ENCODE measurements at places on chromosomes 2 and 18.

DNA sequence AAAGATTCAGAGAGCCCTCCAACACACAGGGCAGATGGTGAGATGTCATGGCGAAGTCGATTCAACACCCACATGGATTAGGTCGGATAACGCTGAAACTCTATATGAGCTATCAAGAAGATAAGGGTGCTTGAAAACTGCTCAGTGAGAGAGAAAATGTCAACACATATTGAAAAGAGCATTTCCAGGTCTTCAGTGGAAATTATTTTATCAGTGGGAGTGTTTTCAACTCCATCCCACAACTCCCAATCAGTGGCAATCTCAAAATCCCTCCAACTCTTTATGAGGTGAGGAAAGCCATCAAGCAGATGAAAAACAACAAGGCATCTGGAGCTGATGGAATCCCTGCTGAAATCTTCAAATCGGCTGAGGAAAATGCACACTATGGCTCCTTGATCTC, 104.5 kb upstream of the KLHL14 start:
- no peak for DNase-seq

GRCh38 chr2:120677696-120678247, 57.9 kb upstream of the GLI2 start:
- DNase-seq = no peak

GRCh38 chr2:238091436-238092060, 8.6 kb upstream of the ESPNL start:
- peak; percentile 5 for DNase-seq

DNA sequence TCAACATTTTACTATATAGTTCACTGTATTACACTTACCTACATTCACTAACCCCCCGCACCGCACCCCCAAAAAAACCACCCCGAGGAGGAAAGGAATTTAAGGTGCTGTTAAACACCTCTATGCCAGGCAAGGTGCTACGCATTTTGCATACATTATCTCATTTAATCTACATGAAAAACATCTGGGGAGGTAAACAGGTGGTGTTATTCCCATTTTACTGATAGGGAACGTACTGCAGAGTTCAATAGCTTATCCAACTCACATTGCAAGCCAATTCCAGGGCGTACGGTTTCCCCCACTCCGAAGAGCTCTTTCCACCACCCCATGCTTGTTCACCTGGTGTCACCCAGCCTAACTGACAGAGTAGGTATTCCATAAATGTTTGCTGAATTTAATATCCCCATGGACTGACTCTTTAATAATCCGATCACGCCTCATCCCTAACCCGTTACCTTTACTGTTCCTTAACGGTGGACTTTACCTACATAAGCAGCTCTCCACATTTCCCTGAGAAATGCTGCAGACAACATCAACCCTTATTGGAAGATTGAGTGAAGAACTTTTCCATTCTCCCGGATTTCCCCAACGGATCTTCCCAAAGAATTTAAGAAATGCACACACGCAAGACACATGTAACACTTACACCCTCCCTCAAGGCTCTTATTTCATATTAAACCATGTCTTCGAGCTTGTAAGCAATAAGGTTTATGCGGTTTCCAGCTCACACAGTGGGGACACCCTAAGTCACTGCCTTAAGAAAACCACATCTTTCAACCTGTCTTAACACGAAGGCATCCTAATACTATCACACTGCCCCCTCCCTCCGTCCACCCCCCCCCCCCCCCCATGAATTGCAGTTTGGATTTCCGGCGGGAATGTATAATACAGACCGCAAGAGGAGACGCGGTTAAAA, 1.2 kb downstream of the RAPH1 start:
- DNase-seq = no peak

- peak; percentile 58 for DNase-seq
Measured at GRCh38 chr2:216606551-216607276, 26.5 kb upstream of the IGFBP2 start.

DNA sequence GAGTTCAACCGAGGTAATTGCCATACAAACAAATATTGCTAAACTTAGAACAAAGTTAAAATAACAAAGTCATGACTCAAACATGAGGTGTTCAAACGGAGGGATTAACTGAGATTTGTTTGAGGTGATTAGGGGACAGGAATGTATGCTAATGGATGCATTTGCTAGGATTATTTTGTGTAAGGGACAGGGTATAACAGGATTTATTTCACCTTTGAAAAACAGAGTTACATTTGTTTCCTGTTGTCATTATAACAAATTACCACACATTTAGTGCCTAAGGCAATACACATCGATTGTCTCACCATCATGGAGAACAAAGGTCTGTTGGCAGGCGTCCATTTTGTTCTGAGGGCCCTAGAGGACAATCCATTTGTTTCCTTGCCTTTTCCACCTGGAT, 304.3 kb upstream of the CNTNAP5 start:
- DNase-seq = no peak

- no peak for DNase-seq
Measured at GRCh38 chr2:11781602-11782001, 35.2 kb downstream of the LPIN1 start.

- DNase-seq = no peak
Measured at GRCh38 chr2:171943869-171944268, 21.6 kb downstream of the HAT1 start.
